ENCODE measurements at places on chromosomes 2 and 18.

GRCh38 chr2:40824278-40824677, 372.4 kb upstream of the SLC8A1 start:
- no peak for DNase-seq

DNA sequence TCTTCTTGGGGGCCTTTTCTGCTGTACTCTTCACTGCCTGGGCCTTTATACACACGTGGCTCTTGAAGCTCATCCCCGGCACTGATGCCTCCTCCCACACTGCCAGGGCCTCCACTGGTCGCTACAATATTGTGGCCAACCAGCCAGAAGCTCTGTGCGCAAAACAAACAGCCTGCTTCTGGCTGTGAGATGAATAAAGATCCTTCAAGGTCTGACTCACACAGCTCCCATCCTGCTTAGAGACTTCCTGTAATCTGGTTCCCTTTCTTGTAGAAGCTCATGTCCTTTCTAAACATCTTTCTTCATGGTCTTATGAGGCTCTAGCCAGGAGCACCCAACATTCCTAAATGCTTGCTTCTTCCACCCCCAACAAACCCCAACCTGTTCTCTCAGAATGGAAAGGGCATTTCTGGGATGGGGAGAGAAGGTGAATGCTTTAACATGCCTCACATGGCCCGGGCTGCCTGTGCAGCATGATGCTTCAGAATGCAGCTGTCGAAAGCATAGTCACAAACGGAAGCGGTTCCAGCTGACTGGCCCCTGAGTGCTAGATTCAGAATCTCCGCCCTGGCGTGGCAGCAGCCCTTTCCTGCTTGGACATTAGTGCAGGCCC, 24.6 kb downstream of the NRP2 start:
- DNase-seq, result no peak

DNA sequence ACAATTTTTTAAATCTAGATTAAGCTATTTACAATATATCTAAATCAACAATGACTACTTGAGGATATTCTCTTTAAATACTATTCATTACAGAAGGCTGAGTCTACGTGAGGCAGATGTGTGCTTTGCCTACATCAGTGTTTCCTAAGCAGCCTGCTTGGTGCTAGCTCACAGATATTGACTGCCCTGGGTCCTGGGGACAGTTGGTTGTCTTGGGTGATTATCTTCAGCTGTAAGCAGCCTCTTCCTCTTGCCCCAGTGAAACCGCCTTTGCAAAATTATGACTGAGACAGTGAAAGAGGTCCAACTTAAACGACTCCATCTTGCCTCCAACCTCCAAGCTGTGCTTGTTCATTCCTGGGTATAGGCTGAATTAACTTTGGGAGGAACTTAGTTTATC, 39.6 kb upstream of the CCDC88A start:
- DNase-seq, result no peak

- DNase-seq, result no peak
Observed at GRCh38 chr18:42092848-42093247, 137.8 kb downstream of the PIK3C3 start.

DNA sequence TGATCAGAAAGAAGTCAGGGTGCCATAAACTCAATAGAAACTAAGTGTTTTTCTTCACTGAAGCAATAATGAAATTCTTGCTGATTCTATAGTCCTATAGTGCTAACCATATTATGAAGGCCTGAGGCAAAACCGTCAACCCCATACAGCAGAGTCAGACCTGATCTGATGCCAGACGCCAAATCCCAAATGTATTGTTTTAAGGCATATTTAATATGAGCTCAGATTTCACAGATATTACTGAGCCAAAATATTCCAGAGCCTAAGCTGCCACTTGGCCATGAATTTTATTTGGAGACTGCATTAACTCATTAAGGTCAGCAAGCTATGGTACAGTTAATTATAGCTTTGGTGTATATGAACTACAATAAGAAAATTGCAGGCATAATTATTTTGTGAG, 53.4 kb downstream of the SCN1A start:
- no peak for DNase-seq

DNA sequence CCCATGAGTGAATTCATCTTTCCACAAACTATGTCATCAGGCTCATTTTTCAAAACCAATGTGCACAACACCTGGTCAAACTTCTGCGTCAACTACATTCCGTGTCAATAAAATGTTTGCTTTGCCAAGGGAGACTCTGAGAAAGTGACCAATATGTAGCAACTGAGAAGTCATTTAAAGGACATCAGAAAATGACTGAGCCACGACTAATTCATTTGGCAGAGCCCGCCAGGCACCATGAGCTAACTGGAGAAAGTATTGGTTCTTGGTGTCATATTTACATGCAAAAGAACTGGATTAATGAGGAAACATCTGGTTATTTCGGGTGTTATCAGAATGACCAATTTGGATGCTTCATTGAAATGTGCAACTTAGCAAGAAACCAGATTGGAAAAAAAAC, 7.2 kb downstream of the RND3 start:
- DNase-seq, result no peak

All from T-cell (primary cell).